ENCODE measurements at places on chromosomes 16 and 17. TPM values are rescaled to one million over a fixed set of nuclear protein-coding genes. Genes with fewer than 3 reads are reported as not detected.
A peak's percentile ranks its signal among the peaks of the same experiment; 100 is the strongest.

Gene TBC1D3E
- total RNA-seq = not detected

Gene PHKG2
- total RNA-seq = 54.4 TPM

GRCh38 chr16:56603589-56603988, 4.8 kb upstream of the MT2A start:
- DNase-seq = peak; percentile 71

- no peak for DNase-seq
Observed at GRCh38 chr17:47119746-47120520, 69.2 kb downstream of the CDC27 start.

- DNase-seq = no peak
Observed at GRCh38 chr17:33639103-33639880, 346.2 kb upstream of the ASIC2 start.

- DNase-seq = no peak
Observed at GRCh38 chr17:75194879-75195278, 10.6 kb upstream of the NUP85 start.

- DNase-seq = no peak
Observed at GRCh38 chr16:52101246-52101645, 445.7 kb downstream of the TOX3 start.

- peak; percentile 79 for DNase-seq
Observed at GRCh38 chr16:8885674-8886592, 3.8 kb downstream of the LITAFD start.

- no peak for DNase-seq
Observed at GRCh38 chr16:50694206-50694605, 800 bp downstream of the NOD2 start.

All from Peyer's patch (tissue), 4 donors.